WTC11 (cell line): ENCODE measurements at places on chromosomes 12 and 14.

DNA sequence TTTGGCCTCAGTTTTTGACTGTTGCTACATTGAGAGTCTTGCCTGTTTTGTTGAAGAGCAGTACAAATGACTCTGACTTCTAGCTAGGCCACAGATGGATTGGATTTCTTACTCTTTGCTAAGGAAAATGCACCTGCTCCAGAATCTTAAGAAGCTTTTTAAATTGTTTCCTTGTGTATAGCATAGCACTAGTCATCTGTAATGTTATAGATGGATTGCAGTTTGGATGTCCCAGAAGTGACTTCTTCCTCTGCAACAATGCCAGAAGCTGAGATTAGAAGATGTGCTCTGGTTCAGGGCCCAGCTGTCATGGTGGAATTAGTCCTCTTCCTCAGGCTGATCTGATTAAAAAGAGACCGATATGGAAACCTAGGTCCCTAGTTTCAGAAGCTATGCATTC is 67.9 kb downstream of the DAAM1 start:
- no peak for DNase-seq

- no peak for DNase-seq
These were observed 1.8 kb upstream of the TM9SF1 start for GRCh38 chr14:24197056-24197450.

DNA sequence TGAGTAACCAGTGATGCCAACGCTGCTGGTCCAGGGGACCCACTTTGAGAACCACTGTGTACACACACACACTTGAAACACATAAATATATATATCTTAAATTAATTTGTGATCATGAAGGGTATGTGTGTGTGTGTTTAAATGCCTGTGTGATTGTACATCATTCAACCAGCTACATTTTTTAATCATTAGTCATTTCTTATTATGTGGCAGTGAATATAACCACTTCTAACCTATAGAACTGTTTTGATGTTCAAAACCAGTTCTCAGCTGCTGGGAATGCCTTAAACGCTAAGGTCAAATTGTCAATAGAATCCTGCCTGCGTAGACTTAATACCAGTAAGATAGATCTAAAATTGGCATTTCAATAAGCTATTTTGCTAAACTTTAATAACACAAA is 330.0 kb downstream of the SYT1 start:
- no peak for DNase-seq

GRCh38 chr12:56198836-56199235 is 9.6 kb upstream of the SMARCC2 start:
- DNase-seq: no peak

GRCh38 chr12:29113101-29113500 is 36.0 kb upstream of the FAR2 start:
- DNase-seq: no peak

DNA sequence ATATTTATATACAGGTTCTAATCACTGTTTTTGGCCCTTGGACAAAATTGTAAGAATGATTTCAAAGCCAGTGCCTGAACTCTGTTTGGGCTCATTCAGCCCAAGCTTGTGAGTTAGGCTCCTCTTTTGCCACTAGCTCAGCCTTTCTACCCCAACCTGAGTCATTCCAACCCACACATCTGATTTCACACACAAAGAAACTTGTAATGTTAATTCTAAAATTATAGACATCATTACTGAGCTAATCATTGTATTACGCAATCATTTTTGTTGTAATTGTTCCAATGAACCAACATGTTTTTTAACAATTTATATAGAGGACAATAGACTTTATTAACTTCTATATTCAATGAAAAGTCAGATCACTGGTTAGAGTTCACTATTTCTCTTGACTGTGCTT is 441.1 kb downstream of the ETNK1 start:
- no peak for DNase-seq

GRCh38 chr12:85794531-85794930 is 41.7 kb downstream of the RASSF9 start:
- DNase-seq: no peak

- DNase-seq: no peak
These were observed 86.8 kb upstream of the ARHGAP5 start for GRCh38 chr14:31990183-31990857.

GRCh38 chr12:50991291-50991690 is 34.9 kb downstream of the SLC11A2 start:
- DNase-seq: no peak

DNA sequence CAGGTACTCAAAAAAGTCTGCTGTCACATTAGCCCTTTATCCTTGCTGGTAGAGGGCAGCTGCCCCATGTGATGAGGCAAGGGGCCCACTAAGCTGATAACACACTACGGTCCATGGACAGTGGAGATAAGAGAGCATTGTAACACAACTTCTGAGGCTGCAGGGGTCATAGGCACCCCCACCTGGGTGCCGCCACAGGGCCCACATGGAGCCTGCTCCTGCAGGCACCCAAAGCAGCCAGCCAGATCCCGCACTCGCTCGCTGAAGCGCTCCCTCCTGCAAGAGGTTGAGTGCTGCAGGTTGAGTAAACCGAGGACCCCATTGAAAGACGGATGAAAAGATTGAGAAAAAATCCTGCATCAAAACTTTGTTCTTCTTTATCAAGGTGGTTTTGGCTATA is 566.3 kb upstream of the NOVA1 start:
- no peak for DNase-seq

- DNase-seq: no peak
These were observed 8.3 kb upstream of the GOLGA5 start for GRCh38 chr14:92785667-92786426.

- DNase-seq: no peak
These were observed 9.1 kb downstream of the HEATR5A start for GRCh38 chr14:31411218-31411727.

- no peak for DNase-seq
These were observed 33.3 kb downstream of the WNK1 start for GRCh38 chr12:785706-786105.

- DNase-seq: no peak
These were observed at the start of gene SDS for GRCh38 chr12:113403435-113404415. Gene SDS (minus strand): TSS chr12:113403887. CDS start chr12:113399708, 4,179 bp downstream.

DNA sequence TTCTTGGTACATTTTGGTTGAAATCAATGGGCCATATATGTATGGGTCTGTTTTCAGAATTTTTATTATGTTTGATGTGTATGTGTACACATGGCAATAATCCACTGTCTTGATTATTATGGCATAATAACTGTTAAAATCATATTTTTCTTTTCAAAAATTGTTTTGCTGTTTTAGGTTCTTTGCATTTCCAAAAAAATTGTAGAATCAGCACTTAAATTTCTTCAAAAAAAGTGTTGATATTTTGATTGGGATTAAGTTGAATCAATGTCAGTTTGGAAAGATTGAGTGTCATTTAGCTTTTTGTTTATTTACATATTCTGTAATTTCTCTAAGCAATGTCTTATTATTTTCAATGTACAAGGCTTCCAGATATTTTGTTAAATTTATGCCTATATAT is 154.1 kb downstream of the SLC5A8 start:
- DNase-seq: no peak

GRCh38 chr12:51695241-51696010 is 104.4 kb downstream of the SCN8A start:
- no peak for DNase-seq

GRCh38 chr14:22332686-22333421 is 256.2 kb downstream of the DAD1 start:
- no peak for DNase-seq

DNA sequence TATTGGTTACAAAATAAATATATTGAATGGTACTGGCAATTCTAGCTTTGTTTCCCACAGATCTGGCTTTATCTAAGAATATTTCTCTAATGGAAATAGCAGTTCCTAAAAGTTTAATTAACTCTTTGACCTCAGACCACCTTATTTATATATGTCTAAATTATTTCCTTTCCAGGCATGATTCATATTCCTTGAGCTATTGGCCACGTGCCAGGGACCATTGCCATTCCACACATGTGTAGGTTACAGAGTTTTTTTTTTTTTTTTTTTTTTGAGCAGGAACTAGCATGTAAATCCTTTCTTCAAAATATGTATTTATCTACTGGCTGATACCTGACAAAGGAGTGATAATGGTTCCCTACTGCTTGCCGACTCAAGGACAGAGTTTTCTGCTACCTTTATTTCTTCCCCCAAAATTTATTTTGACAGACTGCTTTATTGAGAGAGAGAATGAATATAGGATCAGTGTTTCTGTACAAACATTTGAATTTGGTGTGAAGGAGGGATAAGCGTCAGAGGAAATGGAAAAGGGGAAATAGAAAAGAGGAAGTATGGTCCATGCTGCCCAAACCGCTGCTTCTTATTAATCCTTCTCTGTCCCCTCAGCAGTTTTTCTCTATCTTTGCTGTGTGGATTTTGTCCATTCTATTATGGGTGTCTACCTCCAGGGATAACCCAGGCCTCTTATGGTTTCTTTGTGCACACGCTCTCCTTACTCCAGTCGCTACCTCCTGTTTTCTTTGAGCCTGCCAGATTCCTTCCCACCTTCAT is 36.4 kb downstream of the PDE3A start:
- DNase-seq: no peak

- no peak for DNase-seq
These were observed 114.0 kb downstream of the PLEKHA5 start for GRCh38 chr12:19243551-19243950.

GRCh38 chr14:69519204-69520100 is 34.9 kb downstream of the PLEKHD1 start:
- DNase-seq: no peak

- DNase-seq: no peak
These were observed 3.3 kb upstream of the PDZRN4 start for GRCh38 chr12:41184864-41185263.

DNA sequence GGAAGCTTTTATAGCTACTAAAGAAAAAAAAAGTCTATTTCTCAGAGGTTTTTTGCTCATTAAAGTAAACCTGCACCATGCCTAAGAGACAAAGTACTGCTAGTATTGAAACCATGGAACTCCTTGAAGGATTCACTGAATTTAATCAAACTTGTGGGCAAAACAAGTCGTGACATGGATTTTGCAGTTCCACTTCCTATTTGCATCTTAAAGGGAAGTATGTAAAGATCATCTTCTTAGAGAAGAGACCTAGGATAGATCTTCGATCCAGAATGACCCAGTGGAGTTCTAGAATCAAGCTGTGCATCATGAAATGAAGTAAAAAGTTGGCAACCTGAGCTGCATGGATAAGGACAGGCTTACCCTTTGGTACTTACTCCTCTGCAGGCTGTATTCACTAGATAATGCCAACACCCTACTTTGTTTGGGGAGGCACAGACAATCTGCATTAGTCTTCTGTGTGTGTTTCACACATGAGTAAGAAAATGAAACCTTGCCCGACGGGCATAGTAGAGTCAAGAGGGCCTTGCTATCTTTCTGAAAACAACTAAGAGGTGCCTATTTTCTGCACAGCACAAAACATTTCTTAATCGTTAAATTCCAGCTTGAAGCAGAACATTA is 1.9 kb downstream of the GNG2 start:
- no peak for DNase-seq
